ENCODE measurements at places on chromosomes 4 and X.

DNA sequence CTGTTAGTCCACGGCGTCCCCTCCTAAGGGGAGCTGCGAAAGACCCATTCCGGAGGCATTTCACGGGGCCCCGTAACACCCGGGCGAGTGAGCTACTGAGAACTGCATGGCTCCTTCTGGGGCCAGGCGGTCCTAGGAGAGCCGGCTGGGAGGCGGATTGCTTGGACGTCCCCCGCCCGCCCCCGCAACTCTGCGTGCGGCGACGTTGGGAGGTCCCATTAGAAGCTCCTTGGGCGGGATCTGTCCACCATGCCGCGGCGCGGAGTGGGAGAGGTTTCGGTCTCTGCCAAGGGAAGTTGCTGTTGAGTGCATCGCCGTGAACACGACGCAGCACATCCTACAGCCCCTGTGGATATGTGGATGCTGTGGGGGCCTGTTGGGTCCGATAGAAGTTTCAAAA lies 85.4 kb upstream of the IGFBP7 start:
- DNase-seq: no peak

DNA sequence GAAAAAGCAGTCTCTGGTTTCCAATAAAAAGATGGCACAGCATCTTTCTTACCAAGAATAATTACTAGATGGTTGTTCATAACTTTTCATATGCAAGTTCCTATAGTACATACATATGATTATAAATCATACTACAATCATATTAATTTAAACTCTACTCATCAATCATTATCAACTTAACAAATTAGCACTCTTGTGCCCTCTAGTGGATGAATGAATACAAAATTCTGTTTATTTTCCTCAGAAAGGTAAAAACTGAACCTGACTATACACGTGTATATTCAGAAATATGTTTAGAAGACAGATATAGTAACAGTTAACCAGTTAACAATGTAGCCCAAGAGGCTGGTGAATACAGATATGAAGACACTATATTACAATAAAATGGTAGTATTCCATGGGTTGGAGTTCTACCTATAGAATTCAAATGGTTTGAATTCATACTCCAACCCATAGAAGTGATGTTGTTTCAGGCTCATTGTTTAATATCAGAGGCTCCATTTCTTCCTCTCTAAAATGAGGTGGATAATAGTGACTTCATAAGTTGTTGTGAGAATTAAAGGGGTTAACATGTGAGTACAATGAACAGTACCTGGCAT lies 100.0 kb downstream of the ADAMTS3 start:
- no peak for DNase-seq

GRCh38 chr4:152063621-152064240 lies 302.9 kb upstream of the GATB start:
- no peak for DNase-seq

- no peak for DNase-seq
Measured at GRCh38 chr4:81404741-81405140, 67.0 kb downstream of the RASGEF1B start.

DNA sequence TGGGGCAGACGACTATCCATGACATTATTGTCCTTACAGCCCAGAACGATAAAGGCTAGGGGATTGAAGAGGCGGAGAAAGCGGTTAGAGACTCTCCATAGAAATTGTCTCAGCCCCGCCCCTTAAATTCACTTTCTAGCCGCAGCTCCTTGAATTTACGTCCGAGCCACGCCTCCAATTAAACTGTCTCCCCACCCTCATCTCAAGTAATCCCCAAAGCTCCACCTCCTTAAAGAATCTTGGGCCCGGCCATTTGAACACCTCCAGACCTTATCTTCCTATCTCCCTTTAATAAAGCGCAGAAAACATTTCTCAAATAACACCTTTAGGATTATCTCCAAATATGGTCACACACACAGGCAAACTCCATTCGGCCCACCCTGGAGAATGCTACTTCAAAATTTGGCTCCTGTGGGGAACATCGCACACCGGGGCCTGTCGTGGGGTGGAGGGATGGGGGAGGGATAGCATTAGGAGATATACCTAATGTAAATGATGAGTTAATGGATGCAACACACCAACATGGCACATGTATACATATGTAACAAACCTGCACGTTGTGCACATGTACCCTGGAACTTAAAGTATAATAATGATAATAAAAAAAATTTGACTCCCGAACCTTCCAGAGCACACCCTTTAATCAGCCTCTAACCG lies 7.2 kb upstream of the MAGIX start:
- peak; percentile 12 for DNase-seq

GRCh38 chr4:26050212-26050643 lies 136.2 kb downstream of the SMIM20 start:
- DNase-seq: no peak

GRCh38 chr4:113116414-113117357 lies 67.2 kb downstream of the ANK2 start:
- DNase-seq: no peak
